ENCODE measurements at places on chromosomes 7 and 10.

DNA sequence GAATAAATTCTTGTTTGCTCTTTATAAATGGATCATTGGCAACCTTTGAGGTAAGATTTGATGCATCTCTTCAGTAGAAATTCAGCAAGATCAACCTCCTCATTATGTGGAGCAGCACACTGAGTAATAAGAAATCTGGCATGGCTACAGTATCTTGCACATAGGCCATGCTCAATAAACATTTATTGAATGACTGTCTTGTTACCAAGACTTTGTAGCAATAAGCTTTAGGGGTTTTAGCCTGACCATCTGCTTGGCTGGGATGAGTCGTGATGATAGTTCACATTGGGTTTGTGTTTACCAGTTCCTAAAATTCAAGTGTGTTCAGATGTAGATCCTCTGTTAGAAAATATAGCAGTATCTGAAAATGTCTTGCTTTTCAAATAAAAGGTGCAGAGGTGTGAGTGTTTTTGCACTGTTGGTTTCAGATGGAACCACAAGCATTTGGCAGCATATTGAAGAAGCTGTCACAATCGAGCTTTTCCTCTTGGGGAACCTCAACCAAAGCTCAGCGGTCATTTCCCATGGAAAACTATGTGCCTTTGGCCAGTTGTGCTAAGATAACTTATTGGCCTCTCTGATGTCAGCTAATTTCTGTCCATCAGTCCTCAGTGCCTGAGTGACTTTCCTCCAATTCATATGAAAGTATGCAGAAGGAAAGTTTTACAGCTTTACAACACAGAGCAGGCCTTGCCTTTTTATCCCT lies 442.6 kb downstream of the GFRA1 start:
- H3K36me3 ChIP-seq = no peaks in the 10 kb centered on the region
- no peak overlapping the region for H3K4me3 ChIP-seq
- no peaks in the 10 kb centered on the region for H3K27me3 ChIP-seq
- DNase-seq = no peak

- peaks cover 64% of the 10 kb centered on the region for H3K4me1 ChIP-seq
- no peak overlapping the region for H3K4me3 ChIP-seq
- no peaks in the 10 kb centered on the region for H3K36me3 ChIP-seq
- peak overlapping the region; percentile 91 for H3K27ac ChIP-seq
Observed at GRCh38 chr7:36949711-36950600, 225.7 kb upstream of the AOAH start.

GRCh38 chr7:20237464-20238193 lies 20.4 kb upstream of the MACC1 start:
- H3K4me3 ChIP-seq = no peak overlapping the region
- no peak overlapping the region for H3K27ac ChIP-seq
- no peaks in the 10 kb centered on the region for H3K27me3 ChIP-seq
- DNase-seq = no peak
- H3K36me3 ChIP-seq = no peaks in the 10 kb centered on the region
- peaks cover 15% of the 10 kb centered on the region for H3K4me1 ChIP-seq

- H3K36me3 ChIP-seq = no peaks in the 10 kb centered on the region
- no peak for DNase-seq
- H3K4me1 ChIP-seq = peaks cover 3% of the 10 kb centered on the region
- H3K27ac ChIP-seq = no peak overlapping the region
- H3K4me3 ChIP-seq = no peak overlapping the region
- no peaks in the 10 kb centered on the region for H3K27me3 ChIP-seq
Observed at GRCh38 chr7:112500619-112501018, 19.8 kb downstream of the LSMEM1 start.

GRCh38 chr10:47243356-47243755 lies 56.6 kb upstream of the GDF10 start:
- no peak for DNase-seq
- no peaks in the 10 kb centered on the region for H3K27me3 ChIP-seq
- no peak overlapping the region for H3K4me3 ChIP-seq
- no peaks in the 10 kb centered on the region for H3K4me1 ChIP-seq
